ENCODE measurements at places on chromosomes 3 and 15.

DNA sequence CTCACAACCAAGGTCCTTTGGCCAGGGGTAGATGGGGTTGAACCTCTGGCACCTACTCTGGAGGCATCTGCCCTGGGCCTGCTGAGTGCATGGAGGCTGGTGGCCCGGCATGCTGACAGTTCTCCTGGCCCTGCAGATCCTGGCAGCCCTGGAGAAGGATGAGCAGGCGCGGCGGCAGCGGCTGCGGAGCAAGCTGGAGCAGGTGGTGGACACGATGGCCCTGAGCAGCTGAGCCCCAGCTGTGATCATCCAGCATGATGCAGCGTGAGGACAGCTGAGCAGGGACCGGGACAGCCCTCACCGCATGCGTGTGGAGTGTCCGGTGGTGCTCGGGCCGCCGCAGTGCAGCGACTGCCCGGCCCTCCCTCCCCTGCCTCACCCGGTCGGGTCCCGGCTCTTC is 50.9 kb downstream of the PLXNA1 start:
- DNase-seq: no peak

DNA sequence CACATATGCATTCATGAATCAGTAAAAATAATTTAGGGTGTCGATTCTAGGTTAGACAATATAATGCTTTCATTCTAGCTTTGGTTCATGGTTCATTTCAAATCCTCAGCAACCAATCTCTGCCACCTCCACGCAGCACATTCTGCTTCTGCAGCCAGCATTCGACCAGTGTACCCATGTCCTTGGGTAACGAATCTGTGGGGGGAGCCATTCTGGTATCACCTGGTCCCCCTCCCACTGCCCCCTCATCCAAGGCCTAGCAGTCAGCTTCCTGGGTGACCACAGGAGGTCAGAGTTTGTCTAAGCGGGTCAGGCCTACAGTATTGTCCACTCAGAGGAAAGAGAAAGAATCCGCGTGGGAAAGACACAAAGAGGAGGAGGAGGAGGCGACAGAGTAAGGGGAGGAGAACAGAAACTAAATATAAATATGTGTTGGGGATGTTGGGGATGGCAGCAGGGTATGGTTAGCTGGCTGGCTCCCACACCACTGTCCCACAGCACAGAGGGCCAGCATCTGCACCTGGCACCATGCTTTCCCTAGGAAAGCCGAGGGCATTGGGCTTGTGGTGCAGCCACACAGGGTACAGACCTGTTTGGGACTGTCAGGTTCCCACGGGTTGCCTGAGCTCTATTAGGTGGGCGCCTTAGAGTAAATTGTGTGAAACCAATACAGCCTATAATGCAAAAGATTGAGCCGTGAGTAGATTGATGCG is 12.1 kb downstream of the PAK6 start:
- no peak for DNase-seq

DNA sequence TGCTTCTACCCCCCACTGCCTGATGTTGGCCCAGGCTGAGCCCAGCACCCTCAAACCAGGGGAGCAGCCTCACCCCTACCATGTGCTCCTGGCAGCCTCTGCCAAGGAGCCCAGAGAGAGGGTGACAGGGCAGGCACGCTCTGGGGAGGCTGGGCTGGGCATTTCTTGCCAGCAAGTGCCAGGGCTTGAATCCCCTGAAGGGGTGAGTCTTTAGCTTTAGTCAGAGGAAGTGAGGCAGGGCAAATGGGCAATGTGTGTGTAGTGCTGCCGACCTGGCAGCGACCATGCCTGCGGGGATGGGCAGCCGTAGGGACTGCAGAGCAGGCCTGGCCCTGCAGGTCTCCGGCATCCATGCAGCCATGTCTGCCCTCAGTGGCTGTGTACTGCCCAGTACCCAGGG is 18.1 kb downstream of the DUSP7 start:
- no peak for DNase-seq

- no peak for DNase-seq
These were observed 369.1 kb downstream of the RBMS3 start for GRCh38 chr3:29649815-29650547.

DNA sequence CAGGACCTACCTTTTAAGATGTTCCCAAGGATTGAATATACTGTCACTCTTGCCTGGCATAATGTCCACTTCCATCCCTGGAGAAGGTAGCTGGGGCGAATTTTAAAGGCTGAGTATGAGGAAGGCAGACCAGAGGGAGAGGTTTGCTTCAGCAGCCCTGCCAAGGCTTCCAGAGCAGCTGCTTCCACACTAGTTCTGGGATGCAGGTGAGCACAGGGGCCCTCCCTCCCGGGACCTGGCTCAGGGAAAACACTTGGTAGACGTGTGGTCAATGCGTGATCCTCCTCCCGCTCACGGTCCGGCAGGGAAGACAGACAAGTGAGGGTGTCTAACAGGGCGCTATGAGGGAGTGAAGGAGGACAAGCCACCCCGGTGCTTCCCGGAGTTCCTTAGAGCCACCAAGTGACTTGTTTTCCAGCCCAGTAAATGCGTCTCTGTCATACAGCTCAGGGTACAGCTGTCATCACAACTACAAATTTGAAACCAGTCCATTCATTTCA is 327.6 kb downstream of the ARRDC4 start:
- no peak for DNase-seq

DNA sequence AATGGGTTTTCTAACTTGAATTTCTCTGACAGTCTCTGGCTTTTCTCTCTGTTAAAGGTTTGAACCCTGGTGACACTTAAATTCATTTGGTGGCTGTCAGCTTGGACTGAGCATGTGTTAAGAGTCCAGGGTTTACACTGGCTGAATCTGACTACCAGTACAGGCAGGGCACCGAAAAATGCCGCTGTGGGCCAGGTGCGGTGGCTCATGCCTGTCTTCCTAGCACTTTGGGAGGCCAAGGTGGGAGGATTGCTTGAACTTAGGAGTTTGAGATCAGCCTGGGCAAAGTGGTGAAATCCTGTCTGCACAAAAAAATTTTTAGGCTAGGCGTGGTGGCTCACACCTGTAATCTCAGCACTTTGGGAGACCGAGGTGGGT is 1.8 kb downstream of the MANF start:
- no peak for DNase-seq

DNA sequence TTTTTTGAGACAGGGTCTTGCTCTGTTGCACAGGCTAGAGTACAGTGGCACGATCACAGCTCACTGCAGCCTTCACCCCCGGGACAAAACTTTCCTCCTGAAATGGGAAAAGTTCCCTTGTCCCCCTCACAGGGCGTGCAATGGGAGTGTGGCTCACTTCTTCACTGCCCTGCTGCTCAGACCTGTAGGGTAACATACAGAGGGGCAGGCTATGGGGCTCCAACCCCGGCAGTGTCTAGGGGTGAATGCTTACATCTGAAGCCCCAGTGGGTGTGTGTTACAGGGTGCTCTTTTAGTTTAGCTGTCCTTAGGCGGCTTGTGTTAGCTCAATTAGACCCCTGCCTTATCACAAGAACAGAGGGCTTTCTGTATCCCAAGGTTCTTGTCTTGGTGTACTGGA is 157.3 kb downstream of the RBPMS2 start:
- no peak for DNase-seq

- no peak for DNase-seq
These were observed 17.3 kb downstream of the BOC start for GRCh38 chr3:113228498-113229286.

GRCh38 chr15:33298631-33299030 is 12.1 kb upstream of the RYR3 start:
- DNase-seq: no peak

- DNase-seq: no peak
These were observed 92.1 kb downstream of the HHLA2 start for GRCh38 chr3:108388136-108389132.

- DNase-seq: no peak
These were observed 321.5 kb upstream of the ICE2 start for GRCh38 chr15:60800299-60801072.

DNA sequence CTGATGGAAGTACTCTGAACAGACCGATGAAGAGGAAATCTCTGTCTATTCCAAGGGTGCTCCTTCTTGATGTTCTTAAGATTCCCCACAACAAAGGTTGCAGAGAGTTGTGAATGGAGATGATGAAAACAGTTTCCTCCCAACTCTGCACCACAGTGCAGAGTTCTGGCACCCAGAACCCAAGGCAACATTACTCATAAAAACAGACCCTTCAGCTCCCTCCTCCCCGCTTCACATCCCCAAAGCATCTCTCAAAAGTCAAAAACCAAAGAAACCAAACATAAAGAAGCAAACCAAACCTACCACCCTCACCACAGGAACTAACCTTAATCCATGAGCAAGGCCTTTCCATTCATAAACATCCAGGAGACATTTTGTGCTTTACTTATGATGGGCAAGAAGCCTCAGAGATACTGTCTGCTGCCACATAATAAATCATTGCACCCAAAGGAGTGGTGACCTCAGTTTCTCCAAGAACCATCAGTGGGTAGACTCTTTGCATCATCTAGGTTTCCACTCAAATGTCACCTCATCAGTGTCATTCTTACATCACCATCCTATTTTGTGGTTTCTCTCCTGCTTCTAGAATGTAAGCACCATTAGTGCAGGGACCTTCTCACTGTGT is 13.2 kb downstream of the PCOLCE2 start:
- no peak for DNase-seq

DNA sequence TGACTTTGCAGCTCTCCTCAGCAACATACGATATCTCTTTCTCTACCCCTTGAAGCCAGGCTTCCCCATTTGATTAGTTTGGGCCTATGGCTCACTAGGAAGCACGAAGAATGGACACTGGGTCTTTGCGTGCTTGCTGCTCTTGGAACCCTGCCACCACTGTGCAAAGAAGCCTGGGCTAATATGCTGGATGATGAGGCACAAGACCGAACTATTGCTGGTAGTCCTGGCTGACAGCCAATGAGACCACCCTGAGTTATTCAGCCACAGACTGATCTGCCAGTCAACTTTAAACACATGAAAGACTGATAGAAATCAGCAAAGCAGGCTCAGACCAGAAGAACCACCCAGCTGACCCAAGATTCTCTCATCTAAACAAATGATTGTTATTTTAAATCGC is 250.3 kb downstream of the CBLB start:
- DNase-seq: no peak

DNA sequence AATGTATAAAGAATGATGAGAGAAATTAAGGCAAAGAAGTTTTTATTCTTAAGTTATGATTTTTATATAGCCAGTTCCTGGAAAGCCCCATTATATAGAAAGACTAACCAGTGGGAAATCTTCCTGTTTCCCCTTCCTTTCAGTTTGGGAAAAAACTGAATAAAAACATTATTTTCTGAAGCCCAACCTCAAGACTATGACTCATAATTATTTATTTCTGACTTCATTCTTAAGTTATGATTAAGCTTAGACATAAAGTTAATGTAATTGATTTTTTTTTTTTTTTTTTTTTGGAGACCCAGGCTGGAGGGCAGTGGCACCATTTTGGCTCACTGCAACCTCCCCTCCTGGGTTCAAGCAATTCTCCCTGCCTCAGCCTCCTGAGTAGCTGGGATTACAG is 55.8 kb downstream of the TRPC1 start:
- DNase-seq: no peak

DNA sequence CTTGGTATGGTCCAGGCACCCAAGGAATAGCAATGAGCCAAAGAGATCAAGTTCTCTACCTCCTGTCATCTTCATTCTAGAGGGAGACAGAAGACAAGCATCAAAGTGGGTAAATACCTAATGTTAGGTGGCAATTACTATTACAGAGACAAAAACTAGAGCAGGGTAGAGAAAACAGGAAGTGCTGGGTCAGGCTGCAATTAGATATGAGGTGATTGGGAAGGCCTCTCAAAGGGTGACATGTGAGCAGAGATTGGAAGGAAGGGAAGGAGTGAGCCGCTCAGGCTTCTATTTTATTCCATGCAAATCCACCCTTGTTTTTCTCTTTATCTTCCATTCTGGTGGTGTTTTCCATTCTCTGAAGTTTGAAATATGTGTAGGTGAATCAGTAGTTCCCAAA is 37.4 kb downstream of the EBLN2 start:
- no peak for DNase-seq

DNA sequence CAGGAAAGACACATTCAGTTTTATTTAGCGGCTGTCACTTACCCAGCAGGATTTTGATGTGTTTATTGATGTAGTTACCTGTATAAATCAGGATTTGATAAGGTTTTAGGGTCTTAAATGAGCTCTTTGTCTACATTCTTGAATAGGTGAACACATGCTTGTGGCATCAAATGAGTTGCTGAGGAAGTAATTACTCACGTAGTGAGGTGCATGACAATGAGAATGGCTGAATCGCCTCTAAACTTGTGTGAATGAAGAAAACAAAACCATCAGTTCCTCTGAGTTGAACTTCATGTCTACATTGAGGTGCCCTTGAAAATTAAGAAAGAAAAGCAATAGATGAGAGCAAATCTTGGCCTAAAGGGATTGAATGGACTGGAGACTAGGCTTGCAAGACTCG is 245.6 kb upstream of the SATB1 start:
- no peak for DNase-seq

GRCh38 chr3:174822320-174822719 is 36.8 kb upstream of the NAALADL2 start:
- DNase-seq: no peak

DNA sequence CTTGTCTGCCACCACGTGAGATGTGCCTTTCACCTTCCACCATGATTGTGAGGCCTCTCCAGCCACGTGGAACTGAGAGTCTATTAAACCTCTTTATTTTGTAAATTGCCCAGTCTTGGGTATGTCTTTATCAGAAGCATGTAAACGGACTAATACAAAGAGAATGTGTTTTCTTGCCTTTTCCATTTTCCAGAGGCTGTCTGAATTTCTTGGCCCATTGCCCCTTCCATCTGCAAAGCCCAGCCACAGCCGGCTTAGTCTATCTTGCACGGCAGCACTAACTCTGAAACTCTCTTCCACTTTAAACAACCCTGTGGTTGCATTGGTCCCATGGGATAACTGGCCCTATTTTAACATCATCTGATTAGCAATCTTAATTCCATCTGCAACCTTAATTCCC is 215.3 kb downstream of the LRTM1 start:
- no peak for DNase-seq

GRCh38 chr3:22713936-22714335 is 489.2 kb upstream of the UBE2E2 start:
- no peak for DNase-seq

DNA sequence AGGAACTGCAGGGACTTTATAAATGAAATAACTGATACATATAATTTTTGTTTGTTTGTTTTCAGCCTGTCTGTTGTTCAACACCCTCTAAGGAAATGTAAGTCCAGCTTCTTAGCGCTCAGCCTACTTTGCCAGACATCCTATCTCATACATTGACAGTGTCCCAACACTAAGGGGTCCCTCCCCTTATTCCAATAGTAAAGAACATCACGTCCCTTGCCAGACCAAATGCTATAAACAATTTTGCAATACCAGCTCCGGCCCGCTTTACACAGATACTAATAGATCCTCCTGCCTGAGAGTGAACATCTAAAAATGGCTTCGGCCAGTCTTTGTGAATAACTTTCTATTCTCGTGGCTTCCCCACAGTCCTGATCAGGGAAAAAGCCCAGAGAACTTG is 4.5 kb upstream of the TAFA4 start:
- no peak for DNase-seq
